Hypothalamus (tissue), 51 donors: ENCODE measurements at places on chromosomes 13 and 19.

GRCh38 chr19:4732680-4733114 lies 9.1 kb upstream of the DPP9 start:
- peak; percentile 14 for DNase-seq

GRCh38 chr19:10870501-10870954 lies 825 bp upstream of the CARM1 start:
- no peak for DNase-seq

- DNase-seq: no peak
Measured at GRCh38 chr13:29849071-29849631, 1.3 kb downstream of the UBL3 start.

- DNase-seq: no peak
Measured at GRCh38 chr13:58978331-58978730, 1185.4 kb downstream of the DIAPH3 start.

GRCh38 chr13:91817250-91817649 lies 418.8 kb downstream of the GPC5 start:
- DNase-seq: no peak

DNA sequence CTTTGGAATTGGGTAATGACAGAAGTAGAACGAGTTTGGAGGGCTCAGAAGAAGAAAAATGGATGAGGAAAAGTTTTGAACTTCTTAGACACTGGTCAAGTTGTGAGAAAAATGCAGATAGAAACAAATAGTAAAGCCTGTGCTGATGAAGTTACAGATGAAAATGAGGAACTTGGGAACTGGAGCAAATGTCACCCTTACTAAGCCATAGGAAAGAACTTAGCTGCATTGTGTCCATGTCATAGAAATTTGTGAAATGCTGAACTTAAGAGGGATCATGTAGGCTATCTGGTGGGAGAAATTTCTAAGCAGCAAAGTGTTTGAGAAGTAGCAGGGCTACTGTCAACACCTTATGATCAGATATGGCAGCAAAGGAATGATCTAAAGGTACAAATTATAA lies 289.2 kb upstream of the PCDH9 start:
- DNase-seq: no peak

- no peak for DNase-seq
Measured at GRCh38 chr13:112160558-112160957, 93.6 kb downstream of the SOX1 start.

- DNase-seq: no peak
Measured at GRCh38 chr13:50809133-50810090, 34.1 kb downstream of the DLEU7 start.

DNA sequence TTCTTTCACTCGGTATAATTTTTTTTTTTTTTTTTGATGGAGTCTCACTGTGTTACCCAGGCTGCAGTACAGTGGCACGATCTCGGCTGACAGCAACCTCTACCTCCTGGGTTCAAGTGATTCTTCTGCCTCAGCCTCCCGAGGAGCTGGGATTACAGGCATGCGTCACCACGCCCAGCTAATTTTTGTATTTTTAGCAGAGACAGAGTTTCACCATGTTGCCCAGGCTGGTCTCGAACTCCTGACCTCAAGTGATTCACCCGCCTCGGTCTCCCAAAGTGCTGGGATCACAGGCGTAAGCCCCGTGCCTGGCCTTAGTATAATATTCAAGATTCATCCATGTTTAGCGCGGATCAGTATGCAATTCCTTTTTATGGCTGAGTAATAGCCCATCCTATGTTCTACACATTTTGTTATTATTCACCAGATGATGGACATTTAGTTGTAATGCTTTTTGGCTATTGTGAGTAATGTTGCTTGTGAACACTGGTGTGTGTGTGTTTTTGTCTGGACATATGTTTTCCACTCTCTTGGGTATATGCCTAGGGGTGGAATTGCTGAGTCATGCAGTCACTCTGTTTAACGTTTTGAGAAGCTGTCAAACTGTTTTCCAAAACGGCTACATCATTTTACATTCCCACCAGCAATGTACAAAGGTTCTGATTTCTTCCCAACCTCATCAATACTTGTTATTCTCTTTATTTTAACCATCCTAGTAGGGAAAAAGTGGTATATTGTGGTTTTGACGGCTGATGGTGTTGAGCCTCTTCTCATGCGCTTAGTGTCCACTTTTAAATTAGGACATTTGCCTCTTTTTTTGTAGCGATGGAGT lies 22.9 kb downstream of the PLEKHF1 start:
- no peak for DNase-seq

- DNase-seq: no peak
Measured at GRCh38 chr19:31349160-31349881, at the start of gene TSHZ3. Gene TSHZ3 (minus strand): TSS chr19:31349436. CDS start chr19:31349219, 217 bp downstream.

GRCh38 chr13:38752686-38753085 lies 65.8 kb downstream of the FREM2 start:
- DNase-seq: no peak

GRCh38 chr13:76873445-76873844 lies 12.8 kb downstream of the KCTD12 start:
- DNase-seq: no peak

GRCh38 chr19:49855277-49855675 lies 4.3 kb downstream of the PTOV1 start:
- no peak for DNase-seq

- no peak for DNase-seq
Measured at GRCh38 chr19:55161571-55162322, 4.2 kb upstream of the TNNI3 start.
